ENCODE measurements at places on chromosomes 1 and 21.

DNA sequence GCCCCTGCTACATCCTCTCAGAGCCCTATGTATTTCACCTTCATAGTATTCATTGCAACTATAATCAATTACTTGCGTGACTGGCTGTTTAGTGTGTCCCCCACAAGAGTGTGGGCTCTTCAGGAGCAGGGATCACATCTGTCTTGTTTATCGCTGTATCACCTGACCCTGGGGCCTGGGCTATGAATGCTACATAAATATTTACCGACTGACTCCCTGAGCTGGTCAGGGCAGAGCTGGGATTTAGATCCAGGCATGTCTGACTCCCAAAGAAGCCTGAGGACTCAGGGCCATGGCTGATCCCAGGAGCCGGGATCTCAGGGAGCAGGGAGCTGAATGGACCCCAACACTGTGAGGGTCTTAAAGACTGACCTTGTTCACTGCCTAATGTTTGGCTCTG lies 49.7 kb downstream of the AHDC1 start:
- no peak for DNase-seq

DNA sequence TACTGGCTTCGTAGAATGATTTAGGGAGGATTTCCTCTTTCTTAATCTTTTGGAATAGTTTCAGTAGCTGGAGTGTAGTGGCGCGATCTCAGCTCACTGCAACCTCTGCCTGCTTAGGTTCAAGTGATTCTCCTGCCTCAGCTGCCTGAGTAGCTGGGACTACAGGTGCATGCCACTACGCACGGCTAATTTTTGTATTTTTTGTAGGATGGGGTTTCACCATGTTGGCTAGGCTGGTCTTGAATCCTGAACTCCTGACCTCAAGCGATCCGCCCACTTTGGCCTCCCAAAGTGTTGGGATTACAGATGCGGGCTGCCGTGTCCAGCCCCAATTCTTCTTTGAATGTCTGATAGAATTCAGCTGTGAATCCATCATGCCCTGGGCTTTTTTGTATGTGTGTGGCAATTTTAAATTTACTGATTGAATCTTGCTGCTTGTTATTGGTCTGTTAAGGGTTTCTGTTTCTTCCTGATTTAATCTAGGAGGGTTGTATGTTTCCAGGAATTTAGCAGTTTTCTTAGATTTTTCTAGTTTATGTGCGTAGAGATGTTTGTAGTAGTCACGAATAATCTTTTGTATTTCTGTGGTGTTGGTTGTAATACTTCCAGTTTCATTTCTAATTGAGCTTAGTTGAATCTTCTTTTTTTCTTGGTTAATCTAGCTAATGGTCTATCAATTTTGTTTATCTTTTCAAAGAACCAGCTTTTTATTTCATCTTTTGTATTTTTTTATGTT lies 15.3 kb downstream of the MAN1C1 start:
- no peak for DNase-seq

DNA sequence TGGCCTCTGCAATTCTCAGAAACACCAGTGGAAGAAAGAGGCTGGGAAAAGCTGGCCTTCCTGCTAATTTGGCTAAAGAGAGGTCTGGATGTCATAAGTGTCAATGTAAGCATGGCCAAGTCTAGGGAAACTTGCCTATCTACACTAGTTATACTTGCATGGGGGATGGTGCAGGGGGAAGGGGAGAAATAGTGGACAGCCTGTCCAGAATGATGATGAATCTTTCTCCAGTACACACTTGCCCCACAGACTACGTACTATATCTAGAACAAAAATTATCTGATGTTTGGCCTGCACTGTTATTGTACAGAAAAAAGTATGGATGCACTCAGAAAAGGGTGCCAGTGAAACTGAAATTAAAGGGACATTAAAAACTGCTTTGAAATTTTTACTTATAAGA lies 114.5 kb downstream of the SLC25A24 start:
- DNase-seq = no peak

- DNase-seq = no peak
Observed at GRCh38 chr1:209601809-209602657, 18.5 kb downstream of the CAMK1G start.

DNA sequence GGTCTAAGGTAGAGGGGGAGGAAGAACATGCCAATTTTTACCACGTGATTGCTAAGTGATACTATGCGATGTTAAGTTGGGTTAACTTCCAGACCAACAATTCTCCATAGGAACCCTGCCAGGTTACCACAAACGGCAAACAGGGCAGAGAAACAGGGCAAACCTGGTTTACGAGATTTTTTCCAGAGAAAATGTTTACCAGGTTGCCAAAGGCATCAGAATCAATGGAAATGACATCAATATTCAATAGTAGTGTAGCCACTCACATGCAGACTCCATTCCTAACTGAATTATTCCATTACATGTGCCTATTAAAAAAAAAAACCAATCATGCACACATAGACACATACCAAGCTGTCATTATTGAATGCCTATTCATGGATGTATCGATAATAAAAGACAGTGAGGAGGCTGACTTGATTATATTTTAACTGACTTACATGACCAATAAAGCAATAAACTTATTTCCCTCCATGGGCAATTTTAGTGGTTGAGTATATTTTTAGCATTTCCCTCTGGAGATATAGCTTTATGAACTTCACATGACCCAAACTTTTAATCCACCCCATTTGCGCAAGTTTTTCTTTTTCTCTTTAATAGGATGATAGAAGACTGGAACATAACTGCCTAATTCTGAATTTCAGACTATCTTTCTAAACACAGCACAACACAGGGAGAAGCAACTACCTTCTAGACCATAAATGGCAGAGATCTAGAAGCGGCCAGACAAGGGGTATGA lies 40.5 kb upstream of the KCNE1 start:
- DNase-seq = no peak

DNA sequence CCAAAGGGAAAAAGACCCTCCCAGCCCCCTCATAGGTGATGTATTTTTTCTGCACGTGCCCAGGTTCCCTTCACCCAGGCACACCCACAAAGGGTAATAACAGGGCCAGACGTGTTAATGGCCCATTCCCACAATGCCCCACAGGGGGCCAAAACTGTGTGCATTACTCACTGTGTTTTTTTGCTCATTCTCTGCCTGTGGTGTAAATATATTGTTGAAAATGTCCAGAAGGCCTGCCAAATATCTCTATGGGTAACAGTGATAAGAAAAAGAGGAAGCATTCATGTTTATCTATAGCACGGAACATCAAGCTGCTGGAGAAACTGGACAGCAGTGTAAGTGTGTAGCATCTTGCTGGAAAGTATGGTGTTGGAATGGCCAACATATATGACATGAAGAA lies 21.9 kb downstream of the RHEX start:
- no peak for DNase-seq

DNA sequence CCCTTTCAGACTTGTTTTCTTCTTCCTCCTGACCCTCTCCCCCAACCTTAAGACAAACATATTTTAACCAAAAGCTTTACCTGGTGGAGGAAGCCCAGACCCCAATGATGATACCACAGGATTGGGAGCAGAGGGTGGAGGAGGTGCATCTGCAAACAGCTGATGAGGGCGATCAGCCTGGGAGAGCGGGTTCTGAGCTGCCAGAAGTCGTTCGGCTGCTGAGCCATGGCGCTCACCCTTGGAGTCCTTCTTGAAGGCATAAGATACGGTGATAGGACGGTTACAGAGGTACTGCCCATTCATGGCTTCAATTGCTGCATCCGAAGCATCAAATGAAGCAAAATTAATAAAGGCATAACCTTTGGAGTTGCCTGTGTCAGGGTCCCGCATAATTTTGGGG lies 1.3 kb downstream of the SF3B4 start:
- no peak for DNase-seq

GRCh38 chr1:164188497-164188896 lies 370.5 kb upstream of the PBX1 start:
- DNase-seq = no peak

- DNase-seq = no peak
Observed at GRCh38 chr1:5067246-5067645, 412.8 kb downstream of the AJAP1 start.

- no peak for DNase-seq
Observed at GRCh38 chr1:96521994-96522760, 199.4 kb upstream of the PTBP2 start.

DNA sequence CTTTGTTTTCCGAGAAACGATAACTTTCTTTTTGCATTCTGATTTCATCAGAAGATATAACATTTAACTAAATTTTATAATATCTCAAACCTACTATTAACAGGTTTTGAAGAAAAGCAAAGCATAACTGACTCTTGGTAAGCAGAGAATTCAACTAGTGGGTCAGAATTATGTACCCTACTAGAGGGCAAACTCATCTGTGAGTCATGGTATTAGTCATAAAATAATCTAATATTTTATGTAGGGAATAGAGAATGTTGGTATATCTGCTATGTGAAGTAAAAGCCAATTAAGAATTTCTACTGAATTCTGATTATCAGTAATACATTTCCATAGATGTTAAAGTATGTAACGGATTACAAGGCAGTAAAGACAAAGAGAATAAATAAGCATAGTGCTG lies 56.8 kb downstream of the USP1 start:
- DNase-seq = no peak

- DNase-seq = no peak
Observed at GRCh38 chr1:179971563-179972496, 17.2 kb downstream of the CEP350 start.

DNA sequence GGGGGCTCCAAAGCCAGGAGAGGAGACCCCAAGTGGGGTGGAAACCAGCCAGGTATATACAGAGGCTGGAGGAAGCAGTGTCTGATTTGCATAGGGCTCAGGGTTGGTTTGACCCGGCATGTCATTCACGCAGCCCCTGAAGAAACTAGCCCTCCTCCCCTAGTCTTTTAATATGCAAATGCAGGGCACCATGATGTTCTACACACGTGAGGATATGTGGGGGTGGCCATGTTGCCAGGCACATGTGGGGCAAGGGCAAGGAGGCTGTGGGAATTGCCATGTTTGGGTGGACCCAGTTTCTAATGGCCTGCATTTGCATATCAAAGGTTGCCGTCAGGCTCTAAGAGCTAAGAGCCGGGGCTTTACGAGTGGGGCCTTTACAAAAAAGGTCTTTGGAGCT lies 12.0 kb upstream of the RHOU start:
- DNase-seq = no peak

- DNase-seq = no peak
Observed at GRCh38 chr1:201377611-201378092, at the start of gene TNNT2. Gene TNNT2 (minus strand): TSS chr1:201377680. CDS start chr1:201373254, 4,426 bp downstream.

All from brain pericyte (primary cell).